Glomerular endothelial cell (primary cell): ENCODE measurements at places on chromosomes 4 and X.

DNA sequence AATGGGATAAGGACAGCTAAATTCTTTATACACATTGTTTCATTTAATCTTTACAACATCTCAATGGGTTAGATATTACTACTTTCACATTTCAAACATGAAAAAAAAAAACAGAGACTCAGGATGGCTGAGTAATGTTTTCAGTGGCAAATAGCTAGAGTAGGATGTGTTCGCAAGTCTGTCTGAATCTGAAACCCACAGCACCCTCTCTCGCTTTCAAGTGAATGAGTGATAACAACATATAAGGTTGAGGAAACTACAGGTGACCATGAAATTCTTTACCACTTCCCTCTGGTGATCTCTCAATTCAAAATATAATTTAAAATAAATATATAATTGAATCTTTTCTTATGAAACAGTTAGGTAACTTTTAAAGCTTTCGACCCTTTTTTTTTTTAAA, 162.6 kb downstream of the PRR32 start:
- DNase-seq: no peak

DNA sequence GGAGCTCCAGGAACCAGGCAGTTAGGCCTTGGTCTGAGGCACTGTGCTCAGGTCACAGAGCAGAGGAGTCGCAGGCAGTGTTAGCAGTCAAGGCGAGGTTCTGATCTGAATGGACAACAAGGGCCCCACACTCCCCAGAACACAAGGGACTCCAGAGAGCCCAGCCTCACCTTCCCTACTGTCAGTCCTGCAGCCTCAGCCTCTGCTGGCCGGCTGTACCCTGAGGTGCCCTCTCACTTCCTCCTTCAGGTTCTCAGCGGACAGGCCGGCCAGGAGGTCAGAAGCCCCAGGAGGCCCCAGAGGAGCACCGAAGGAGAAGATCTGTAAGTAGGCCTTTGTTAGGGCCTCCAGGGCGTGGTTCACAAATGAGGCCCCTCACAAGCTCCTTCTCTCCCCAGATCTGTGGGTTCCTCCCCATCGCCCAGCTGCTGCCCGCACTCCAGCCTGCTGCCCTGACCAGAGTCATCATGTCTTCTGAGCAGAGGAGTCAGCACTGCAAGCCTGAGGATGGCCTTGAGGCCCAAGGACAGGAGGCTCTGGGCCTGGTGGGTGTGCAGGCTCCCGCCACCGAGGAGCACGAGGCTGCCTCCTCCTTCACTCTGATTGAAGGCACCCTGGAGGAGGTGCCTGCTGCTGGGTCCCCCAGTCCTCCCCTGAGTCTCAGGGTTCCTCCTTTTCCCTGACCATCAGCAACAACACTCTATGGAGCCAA, 26.2 kb downstream of the MAGEA9 start:
- no peak for DNase-seq

DNA sequence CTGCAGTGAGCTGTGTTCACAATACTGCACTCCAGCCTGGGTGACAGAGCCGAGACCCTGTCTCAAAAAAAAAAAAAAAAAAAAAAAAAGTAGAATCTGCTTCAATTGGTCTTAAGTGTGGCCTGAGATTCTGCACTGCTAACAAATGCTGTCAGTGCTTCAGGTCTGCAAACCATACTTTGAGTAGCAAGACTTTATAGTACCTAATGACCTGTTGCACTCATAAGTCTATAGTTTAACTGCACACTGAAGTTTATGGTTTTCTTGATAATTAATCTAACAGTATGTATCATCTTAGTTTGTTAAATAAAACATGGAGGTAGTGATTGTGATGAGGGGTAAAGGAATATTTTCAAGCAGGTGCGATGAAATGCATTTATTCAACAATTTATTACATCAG, 135.6 kb downstream of the STAG2 start:
- no peak for DNase-seq

DNA sequence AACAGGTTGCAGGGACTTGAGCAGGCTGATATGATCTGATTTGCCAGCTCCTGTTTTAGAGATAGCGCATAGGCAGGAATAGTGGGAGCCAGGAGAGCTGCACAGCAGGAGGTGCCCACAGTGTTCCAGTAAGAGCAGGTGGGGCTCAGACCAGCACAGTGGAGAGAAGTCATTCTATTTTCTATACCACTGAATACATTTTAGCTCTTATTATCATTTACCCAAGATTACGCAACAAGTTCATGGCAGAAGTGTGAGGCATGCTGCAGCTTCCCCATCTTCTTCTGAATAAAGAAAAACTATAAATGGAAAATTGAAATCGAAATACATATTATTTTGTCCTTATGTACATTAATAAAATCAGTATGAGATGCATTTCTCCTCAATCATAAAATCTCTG, 114.7 kb upstream of the EDNRA start:
- no peak for DNase-seq

DNA sequence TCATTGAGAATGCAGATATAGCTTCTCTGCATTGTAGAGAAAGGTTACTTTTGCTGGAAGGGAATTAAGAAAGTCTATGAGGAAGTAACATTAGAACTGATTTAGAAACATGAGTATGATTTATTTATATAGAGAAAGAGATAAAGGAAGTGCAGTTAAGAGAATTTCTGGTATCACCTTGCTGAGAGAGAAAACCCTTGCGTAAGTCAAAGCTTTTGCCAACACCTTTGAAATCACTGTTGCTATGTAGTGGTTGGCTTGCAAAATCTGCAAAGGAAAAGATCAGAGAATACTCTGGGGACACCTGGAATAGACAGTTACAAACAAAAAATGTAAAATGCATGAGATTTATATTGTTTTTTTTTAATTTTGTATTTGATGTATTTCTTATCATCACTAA, 137.3 kb upstream of the RXFP1 start:
- DNase-seq: no peak

DNA sequence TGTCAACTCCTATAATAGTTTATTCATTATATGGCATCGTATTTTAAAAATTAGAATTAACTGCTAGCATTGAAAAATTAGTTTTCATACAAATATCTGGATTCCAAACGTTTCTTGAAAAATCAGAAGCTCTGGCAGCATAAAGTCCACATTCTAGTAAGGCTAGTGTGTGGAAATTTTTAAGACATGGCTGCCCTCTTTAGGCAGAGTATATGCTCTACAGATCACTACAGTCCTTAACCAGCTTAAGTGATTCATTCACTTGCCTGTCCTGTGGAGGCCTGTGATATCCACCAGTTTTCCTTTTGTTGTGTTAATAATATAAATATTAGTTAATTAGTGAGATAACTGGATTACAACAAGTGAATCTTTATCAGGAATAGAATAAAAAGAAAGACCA, 287.2 kb downstream of the OPHN1 start:
- peak; percentile 14 for DNase-seq

- DNase-seq: no peak
Observed at GRCh38 chr4:6128221-6128850, 72.0 kb downstream of the JAKMIP1 start.

- DNase-seq: no peak
Observed at GRCh38 chr4:138087066-138087719, 155.0 kb downstream of the SLC7A11 start.

DNA sequence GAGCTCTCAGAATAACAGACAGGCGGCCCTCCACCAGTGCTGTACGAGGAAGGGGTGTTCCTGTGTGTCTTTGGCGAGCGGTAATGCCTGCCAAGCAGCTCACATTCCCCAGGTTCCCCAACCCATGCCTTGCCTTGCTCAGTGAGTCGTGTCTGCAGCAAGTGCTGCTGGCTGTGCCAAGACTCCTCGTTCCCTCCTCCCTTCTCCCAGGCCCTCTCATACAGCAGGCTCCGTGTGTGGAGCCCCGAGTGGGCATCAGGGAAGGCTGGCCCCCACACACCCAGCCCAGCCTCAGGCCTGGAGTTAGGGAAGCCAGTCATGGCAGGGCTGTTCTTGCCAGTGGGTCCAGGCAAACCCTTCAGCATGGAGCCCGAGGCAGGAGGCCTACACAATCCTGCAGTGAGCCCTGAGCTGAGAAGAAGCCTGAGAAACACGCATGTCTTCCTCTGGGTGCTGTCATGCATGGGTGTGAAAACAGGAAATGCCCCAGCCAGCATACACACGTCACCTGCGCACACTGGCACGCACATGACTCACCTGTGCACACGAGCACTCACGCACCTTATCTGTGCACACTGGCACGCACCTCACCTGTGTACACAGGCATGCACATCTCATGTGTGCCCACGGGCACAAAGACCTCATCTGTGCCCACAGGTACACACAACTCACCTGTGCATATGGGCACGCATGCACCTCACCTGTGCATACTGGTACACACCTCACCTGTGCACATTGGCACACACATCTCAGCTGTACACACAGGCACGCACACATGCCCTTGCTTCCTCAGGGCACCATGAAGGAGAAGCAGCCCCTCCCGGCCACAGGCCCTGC, 238.7 kb downstream of the DHRSX start:
- DNase-seq: no peak

GRCh38 chrX:154918060-154918483, 31.9 kb downstream of the F8A1 start:
- peak; percentile 25 for DNase-seq

DNA sequence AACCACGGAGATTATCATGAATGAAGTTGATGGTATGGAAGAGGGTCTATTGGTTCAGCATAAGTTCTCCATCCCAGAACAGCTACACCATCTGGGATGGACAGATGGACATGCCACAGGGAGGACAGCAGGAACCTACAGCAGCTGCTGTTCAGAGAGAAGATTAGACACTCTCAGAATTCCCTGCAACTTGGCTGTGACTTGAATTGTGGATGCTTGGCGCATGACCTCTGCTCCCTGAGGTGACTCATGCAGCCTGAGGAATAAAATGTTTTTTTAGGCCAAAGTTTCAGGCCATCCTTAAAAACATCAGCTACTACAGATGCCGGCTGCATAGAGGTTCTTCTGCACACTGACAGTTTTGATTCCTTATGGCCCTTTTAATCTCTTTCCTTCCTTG, 97.3 kb downstream of the RS1 start:
- DNase-seq: peak; percentile 2

- DNase-seq: no peak
Observed at GRCh38 chr4:87078987-87079486, 141.4 kb downstream of the KLHL8 start.

GRCh38 chr4:76781698-76782595, 116.0 kb downstream of the SOWAHB start:
- no peak for DNase-seq

- no peak for DNase-seq
Observed at GRCh38 chr4:118746251-118746919, 61.2 kb downstream of the METTL14 start.

- DNase-seq: no peak
Observed at GRCh38 chrX:153635788-153636668, 11.0 kb upstream of the DUSP9 start.

- no peak for DNase-seq
Observed at GRCh38 chrX:370244-370962, 16.3 kb downstream of the PPP2R3B start.

DNA sequence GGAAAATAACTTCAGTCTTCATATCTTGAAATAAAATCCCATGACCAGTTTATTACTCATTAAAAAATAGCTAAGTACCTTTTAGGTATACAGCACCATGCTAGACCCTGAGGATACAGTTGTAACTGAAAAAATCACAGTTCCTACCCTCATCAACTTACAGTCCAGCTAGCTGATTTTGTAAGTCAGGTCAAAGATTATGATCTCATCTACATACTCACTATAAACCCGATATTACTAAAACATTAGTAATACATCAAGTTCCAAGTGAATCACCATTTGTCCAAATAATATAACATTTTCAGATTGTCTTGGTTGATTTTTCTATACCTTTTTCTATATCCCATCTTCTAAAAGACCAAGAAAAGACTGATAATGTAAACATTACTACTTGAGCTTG, 333.9 kb downstream of the INPP4B start:
- no peak for DNase-seq

DNA sequence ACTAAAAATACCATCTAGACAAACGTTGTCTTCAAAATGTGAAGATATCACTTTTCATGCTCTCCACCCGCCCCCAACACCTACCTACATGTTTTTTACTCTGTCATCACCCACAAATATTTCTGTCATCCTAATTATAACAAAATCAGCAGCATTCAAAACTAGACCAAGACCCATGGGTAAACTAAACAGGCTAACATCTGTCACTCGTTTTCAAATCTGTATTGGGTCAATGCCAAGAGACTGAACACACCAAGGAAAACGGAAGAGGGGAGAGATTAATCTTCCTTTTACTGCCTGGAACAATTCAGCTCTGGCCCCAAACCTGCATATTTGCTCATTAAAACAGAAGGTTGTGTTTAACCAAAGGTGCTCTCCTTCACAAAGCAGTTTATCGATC, 17.5 kb downstream of the FAM184B start:
- DNase-seq: no peak

GRCh38 chrX:13093529-13094140, 49.2 kb upstream of the FAM9C start:
- DNase-seq: no peak

GRCh38 chr4:147528054-147528453, 47.2 kb downstream of the EDNRA start:
- DNase-seq: no peak

- DNase-seq: no peak
Observed at GRCh38 chrX:115268421-115268820, 21.1 kb upstream of the LUZP4 start.

GRCh38 chrX:4809571-4809970, 1096.1 kb upstream of the PRKX start:
- no peak for DNase-seq

- no peak for DNase-seq
Observed at GRCh38 chr4:16129336-16129735, 45.5 kb upstream of the PROM1 start.

DNA sequence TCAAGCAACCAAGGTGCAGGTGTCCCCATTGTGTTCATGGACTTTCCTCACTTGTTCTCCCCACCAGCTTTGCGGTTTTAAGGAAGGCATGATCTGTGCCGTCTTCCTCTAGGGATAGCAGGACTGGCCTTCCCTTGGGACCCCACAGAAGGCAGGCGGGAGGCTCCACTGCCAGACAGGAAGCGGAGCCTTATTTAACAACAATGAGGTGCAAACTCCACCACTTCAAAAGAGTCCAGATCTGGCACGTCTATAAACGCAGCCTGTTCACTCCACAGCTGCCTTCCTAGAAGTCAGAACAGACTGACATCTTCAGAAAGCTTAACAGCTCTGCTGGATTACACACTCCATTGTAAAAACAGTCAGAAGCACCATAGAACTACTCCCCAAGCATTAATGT, 1.7 kb upstream of the GPR143 start:
- no peak for DNase-seq

- DNase-seq: no peak
Observed at GRCh38 chr4:25883565-25883964, 20.8 kb upstream of the SEL1L3 start.
